ENCODE measurements at places on chromosomes 3 and 15.

DNA sequence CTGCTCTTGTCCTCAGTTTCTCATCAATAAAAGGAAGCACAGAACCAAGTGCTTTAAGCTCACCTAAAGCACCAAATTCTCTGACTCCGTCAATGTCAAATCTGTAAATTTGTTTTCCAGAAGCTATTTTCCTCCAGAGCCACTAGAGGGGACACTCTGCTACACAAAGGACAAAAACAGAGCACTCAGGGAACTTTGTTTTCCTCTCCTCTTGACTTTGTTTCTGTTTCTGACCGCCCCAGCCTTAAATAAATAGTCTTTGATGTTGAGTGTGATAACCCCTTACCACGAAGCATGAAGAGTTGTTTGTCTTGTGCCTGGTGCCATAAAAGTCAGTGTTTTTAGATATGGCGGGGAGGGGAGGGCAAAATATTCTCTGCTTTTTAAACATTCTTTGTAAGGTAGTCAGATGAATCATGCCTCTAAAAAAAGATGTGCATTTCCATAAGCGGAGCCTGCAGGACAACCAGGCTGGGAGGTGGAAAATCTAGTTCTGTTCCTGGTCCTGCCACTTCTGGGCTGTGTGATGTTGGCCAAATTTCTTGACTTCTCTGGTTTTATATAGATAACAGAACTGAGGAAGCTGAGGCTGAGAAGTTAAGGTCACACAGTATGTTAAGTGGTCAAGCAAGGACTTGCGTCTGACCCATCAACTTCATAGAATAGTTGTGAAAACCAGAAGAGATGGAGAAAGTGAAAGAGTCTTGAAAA, 7.3 kb upstream of the ZBTB38 start:
- DNase-seq = no peak

DNA sequence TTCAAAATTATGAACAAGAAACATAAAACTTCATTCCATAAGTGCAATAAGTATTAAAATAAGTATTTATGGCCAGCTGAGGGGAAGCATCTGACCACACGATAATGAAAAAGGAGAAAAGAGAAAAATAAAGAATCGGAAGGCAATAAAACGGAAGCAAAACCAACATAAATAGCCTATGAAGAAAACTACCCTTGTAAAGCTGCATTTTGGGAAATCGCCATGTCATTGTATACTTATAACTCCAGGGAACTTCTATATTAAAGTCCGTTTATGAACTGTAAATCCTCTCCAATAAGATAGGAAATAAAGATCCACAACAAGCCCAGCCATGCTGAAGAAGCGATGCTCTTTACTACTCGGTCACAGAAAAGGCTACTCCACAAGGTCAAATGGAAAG, 47.7 kb downstream of the MORC1 start:
- no peak for DNase-seq

GRCh38 chr15:93252780-93253179, 163.8 kb upstream of the RGMA start:
- DNase-seq = no peak

- DNase-seq = no peak
These were observed 271.0 kb downstream of the PDZRN3 start for GRCh38 chr3:73353649-73354217.

- no peak for DNase-seq
These were observed 24.8 kb upstream of the RBP1 start for GRCh38 chr3:139564294-139564861.

GRCh38 chr3:32841867-32842470, 24.2 kb downstream of the TRIM71 start:
- DNase-seq = no peak

- DNase-seq = peak; percentile 38
These were observed 50.1 kb downstream of the UMPS start for GRCh38 chr3:124780356-124780755.

GRCh38 chr3:193932576-193932975, 203.4 kb upstream of the HES1 start:
- DNase-seq = no peak

- no peak for DNase-seq
These were observed 24.9 kb upstream of the MYZAP start for GRCh38 chr15:57566834-57567233.

- no peak for DNase-seq
These were observed 64.7 kb downstream of the ATP1B3 start for GRCh38 chr3:141941093-141941492.

- DNase-seq = no peak
These were observed 330.3 kb upstream of the GOLIM4 start for GRCh38 chr3:168425936-168426595.

- no peak for DNase-seq
These were observed 20.7 kb upstream of the LRRC2 start for GRCh38 chr3:46586738-46587246.

- no peak for DNase-seq
These were observed 2.5 kb upstream of the FSIP1 start for GRCh38 chr15:39785139-39785538.

- DNase-seq = peak; percentile 95
These were observed at the start of the genes KIF9 and KLHL18 for GRCh38 chr3:47282424-47283192. Gene KIF9 (minus strand): TSS chr3:47282799. CDS start chr3:47277374, 5,425 bp downstream. Gene KLHL18 (plus strand): TSS chr3:47282944. CDS start chr3:47282966, 22 bp downstream.
